ENCODE measurements at places on chromosomes 7 and 10.

- DNase-seq, result no peak
These were observed 11.6 kb downstream of the MLXIPL start for GRCh38 chr7:73612598-73613269.

DNA sequence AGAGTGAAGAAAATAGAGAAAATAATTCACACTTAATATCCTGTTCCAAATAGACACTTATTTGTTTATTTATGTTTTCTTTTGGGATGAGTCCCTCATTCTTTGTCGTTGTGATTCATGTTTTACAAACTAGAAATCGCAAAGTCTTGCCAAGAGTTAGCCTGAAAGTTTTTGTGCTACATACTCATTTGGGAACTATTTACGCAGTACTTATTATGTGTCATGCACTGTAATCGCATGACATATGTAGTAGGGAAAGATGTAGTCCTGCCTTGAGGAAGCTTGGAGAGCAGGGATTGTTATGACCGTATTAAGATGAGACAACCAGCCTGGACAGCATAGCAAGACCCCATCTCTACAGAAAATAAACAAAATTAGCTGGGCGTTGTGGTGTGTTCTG is 189.3 kb downstream of the ABCA13 start:
- DNase-seq, result no peak

DNA sequence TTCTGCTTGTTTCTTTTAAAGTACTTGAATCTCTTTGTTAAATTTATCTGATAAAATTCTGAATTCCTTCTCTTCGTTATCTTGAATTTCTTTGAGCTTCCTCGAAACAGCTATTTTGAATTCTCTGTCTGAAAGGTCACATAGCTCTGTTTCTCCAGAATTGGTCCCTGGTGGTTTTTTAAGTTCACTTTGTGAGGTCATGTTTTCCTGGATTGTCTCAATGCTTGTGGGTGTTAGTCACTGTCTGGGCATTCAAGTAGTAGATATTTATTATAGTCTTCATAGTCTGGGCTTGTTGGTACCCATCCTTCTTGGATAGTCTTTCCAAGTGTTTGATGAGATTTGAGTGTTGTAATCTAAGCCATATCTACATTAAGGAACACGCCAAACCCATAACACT is 1060.6 kb downstream of the LRMDA start:
- DNase-seq, result no peak

- no peak for DNase-seq
These were observed 155.8 kb downstream of the MALRD1 start for GRCh38 chr10:19204246-19204917.

DNA sequence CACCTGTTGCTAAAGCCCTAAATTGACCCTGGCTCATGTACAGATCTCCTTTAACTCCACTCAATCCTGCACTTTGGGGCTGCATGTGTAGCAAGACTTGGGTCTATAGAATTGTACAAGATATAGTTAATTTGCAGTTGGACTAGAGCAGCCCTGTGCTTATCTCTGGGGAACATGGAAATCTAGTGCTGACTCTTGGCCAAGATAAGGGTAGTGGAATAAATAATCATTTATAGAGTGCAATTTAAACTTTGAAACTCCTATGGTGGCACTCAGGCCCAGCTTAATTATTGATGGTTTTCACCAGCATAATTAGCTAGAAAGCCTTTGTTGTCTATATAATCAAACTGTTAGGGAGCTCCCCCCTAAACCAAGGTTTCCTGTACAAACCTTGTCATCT is 39.2 kb upstream of the MBL2 start:
- DNase-seq, result no peak

GRCh38 chr10:130196511-130197487 is 60.6 kb downstream of the GLRX3 start:
- no peak for DNase-seq

GRCh38 chr10:102767428-102768160 is 23.8 kb downstream of the WBP1L start:
- DNase-seq, result no peak

- DNase-seq, result no peak
These were observed at the start of gene FOXP2 for GRCh38 chr7:114414156-114415063. FOXP2 (plus strand) TSS chr7:114414815; CDS start chr7:114426512, 11,697 bp downstream.

DNA sequence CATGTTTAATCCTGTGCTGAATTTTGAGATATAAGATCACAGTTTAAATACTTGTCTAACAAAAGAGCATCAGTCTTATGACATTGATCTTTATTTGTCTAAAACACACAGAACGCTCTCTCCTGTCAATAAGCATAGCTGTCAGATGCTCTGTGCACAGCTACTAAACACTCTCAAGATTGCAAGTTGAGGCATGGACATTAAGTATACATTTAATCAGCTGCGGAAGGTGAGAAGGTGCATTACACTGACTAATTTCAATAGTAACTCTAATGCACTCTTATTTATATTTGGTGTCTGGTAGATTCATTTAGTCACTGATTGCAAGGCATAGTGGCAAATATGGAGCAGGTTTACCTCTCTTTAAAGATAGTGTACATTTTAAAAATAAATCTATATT is 580.3 kb upstream of the NRP1 start:
- DNase-seq, result no peak

- peak; percentile 48 for DNase-seq
These were observed 113.9 kb downstream of the ABLIM1 start for GRCh38 chr10:114544045-114544659.

- DNase-seq, result no peak
These were observed 36.8 kb downstream of the MARCHF5 start for GRCh38 chr10:92327445-92328433.

DNA sequence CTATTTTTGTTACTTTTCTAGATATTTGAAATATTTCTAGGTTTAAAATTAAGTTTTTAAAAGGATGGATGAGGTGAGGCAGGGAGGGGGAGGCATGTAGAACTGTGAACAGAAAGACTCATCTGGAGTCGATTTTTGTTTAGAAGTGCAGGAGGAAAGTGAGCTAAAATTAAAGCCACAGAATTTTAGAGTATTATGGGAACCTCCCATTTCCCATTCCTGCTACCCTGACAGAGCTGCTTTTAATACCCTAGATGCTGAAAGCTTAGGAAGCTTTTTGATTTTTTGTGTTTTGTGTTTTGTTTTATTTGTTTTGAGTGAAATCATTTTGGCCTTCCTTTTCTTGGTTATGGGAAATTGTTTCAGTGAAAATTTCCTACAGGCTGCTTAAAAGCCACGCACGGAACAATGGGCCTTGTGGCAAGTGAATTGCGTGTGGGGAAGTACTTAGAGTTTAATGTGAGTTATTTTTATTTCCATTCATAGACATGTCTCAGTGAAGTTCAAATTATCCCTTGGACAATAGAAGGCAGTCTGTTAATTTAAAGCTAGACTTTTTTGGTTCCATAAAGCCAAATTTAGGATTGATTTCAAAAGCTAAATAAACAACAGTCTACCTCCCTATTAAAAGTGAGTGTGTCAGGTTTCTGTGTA is 102.0 kb upstream of the HDAC9 start:
- no peak for DNase-seq

DNA sequence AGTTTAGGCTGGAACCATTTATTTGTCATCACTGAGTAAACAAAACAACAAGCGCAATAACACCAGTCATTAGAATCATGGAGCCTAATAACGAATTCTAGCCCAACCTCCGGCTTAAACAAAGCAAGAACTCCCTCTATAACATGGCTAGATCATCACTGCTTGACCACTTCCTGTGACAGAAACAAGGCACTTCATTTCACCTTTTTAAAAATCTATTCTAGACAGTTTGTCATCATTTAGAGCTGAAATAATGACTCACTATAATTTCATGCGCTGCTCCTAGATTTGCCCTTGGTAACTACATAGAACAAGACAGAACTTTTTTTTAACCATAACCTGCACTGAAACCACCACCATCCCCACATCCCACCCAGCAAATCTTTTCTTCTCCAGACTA is 81.3 kb downstream of the OSBPL3 start:
- DNase-seq, result no peak

- no peak for DNase-seq
These were observed 25.5 kb upstream of the EBLN1 start for GRCh38 chr10:22243321-22243720.

GRCh38 chr7:116948934-116949333 is 4.4 kb upstream of the ST7 start:
- no peak for DNase-seq

DNA sequence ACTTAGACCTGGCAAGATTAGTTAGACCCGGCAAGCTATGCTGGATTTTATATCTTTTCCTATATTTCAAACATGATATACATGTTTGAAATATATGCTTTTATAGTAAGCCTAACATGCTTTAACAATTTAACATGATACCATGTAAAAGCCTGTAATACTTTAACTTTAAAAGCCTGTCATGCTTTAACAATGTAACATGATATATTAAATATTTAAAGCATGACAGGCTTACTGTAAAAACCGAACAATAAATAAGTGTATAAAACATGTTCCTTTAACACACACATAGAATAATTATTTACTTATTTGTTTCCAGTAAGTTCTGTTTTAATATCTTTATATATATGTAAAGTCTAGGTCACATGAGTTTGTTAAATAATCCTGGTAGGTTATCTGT is 65.4 kb downstream of the SLC25A40 start:
- DNase-seq, result no peak

DNA sequence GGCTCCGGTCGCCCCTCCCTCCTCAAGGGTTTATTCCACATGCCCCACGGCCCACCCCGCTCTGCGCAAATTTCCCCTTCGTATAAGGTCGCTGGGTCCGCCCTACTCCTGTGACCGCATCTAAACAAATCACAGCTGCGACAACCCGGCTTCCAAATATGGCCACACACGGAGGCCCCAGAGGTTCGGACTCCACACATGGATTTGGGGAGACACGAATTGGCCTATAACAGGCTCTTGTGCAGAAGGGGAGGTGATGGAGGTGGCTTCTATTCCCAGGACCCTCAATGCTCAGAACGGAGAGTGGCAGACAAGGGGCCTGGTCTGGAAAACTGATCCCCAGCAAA is 90.1 kb downstream of the FOXL3 start:
- DNase-seq, result no peak

DNA sequence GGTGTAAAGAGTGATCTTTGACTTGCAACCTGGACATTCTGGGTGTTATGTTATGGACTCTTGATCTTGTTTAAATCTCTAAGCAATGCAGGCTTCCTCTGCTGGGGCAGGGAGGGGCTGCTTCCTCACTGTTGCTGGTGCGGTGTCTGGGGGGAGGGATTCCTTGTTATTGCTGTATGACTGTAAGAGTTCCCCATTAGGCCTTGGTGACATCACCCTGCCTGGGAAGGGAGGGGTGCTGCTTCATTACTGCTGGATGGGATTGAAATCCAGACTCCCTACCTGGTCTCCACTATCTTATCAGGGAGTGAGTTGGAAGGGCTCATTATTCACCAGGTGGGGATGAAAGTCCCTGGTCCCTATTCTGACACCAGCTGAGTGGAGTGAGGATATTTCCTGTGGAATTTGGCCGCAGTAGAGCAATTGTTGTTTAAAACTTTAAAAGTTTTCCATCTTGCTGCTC is 8.8 kb downstream of the OGDH start:
- DNase-seq, result no peak

- DNase-seq, result no peak
These were observed 67.0 kb downstream of the EBLN1 start for GRCh38 chr10:22150842-22151241.

GRCh38 chr10:3702569-3702968 is 82.4 kb downstream of the KLF6 start:
- DNase-seq, result no peak

DNA sequence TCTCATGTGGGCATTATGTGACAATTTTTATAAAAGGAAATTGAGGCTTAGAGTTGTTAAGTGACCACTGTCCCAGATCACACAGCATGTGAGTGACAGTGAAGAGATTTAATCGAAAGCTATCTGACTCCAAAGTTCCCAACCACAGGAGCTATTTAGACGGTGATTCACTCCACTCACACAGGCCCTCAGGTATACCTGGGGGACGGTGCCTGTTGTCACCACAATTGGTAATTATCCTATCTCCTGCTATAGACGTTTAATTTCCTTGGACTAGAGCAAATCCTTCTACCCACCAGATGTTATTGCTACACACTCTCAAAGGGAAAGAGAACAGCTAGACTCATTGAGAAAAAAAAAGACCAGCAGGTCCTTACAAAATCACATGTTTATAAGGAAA is 145.5 kb downstream of the KLF6 start:
- no peak for DNase-seq

DNA sequence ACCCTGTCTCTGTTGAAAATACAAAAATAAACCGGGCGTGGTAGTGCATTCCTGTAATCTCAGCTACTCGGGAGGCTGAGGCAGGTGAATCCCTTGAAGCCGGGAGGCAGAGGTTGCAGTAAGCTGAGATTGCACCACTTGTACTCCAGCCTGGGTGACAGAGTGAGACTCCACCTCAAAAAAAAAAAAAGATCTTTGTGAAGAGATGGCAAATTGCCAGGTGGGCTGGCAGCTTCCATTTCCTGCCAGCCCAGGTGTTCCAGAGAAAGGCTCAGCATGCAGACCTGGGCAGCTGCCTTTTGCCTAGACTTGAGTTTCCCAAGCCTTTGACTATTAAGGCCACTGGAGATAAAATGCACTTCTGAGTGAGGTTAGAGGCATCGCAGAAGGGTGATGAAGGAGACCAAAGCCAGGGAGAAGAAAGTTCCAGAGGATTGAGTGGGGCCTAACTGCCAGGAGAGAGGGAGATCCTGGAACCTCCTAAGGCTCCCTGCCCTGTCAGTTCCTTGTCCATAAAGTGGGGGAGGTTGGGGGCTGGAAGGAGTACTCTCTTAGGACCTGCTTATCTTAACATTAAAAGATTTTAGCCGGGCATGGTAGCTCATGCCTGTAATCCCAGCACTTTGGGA is 10.0 kb upstream of the DDIT4 start:
- DNase-seq, result no peak

- DNase-seq, result no peak
These were observed 3.4 kb downstream of the BAG3 start for GRCh38 chr10:119654540-119654939.

GRCh38 chr10:71252220-71252619 is 39.9 kb downstream of the UNC5B start:
- no peak for DNase-seq

DNA sequence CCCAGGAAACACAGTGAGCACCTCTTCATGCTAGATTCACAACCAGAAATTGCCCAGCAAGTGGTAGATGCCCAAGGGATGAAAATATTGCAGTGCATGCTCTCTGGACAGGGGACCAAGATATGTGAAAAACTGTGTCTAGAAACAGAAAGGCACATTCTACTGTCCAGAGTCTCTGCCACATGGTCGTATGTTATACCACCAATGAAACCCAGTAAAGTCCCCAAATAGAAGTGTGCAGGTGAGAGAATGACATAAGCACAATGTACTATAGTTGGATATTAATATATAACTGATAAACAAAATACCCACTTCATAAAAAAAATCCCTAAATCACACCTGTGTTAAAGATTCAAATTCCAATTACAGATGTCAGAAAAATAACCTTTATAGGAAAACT is 43.8 kb downstream of the RASGEF1A start:
- DNase-seq, result no peak

DNA sequence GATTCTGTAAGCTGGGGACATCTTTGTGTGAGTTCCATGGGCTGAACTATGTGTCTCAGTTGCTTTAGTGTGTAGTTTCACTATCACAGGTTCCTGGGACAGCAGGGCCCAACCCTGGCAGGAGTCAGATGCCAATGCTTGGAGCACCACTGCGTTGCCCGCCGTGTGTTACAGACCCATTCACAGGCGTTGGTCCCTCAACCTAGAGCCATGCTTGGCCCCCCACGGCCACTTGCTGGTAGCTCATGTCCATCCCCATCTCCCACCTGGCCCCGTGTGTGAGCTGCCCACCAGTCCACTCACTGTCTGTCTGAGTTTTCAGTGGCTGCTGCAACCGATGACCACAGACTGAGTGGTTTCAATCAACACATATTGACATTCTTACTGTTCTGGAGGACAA is 546.9 kb downstream of the TCERG1L start:
- DNase-seq, result no peak

GRCh38 chr10:123928427-123928826 is 36.8 kb upstream of the CPXM2 start:
- no peak for DNase-seq
